HTR-8/SVneo (cell line): ENCODE measurements at places on chromosomes 12 and 14.

GRCh38 chr12:58434726-58435125 is 485.6 kb downstream of the LRIG3 start:
- no peak for DNase-seq

GRCh38 chr12:21428241-21428640 is 9.2 kb upstream of the PYROXD1 start:
- no peak for DNase-seq

GRCh38 chr14:68604361-68604730 is 188.5 kb downstream of the ZFP36L1 start:
- DNase-seq: no peak

DNA sequence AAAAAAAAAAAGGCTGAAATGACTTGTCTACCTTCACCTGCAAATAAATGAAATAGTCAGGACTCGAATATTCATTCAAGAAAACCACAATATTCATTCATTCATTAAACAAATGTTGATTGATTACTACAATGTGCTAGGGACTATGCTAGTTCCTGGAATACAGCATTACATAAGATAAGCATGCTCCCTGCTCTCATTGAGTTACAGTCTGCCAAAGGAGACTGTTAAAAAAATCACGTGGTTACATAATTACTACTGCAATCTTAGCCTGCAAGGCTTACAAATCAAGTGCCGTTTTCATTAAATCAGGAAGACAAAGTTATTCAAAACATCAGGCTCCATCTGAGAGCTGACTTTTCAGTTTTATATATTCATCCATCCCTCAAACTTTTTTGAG is 70.4 kb upstream of the RIC8B start:
- DNase-seq: no peak

GRCh38 chr12:8677362-8677761 is 14.7 kb upstream of the MFAP5 start:
- DNase-seq: no peak

DNA sequence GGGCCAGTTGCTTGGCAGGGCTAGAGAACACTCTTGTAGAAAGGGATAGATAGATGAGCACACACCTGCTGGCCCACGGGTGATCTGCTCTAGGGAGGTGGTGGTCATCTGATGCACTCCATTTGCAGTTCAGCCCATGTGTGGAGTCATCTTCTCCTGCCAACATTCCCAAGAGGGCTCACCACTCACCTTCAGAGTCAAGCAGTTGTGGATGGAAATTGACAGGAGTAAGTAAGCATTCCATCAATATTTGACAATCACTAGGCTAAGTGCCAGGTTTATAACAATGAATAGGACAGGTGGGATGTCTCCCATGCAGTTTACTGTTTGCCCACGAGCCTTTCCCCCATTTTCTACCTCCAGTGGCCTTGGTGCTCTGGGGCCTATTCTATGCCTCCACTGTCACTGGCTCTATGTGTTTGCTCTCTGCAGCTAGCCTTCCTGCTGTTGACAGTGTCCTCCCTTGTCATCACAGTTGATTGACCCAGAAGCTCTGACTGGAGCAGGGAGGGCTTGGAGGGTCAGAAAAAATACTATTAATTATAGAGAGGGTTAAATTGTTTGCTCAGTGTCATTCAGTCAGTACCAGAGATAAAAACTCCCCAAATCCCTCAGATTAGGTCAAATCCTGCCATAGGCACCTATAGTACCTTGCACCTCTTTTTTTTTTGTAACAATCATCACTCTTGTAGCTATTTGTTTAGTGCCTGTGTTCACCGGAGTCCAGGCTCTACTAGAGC is 134.6 kb upstream of the PZP start:
- no peak for DNase-seq

GRCh38 chr14:31505411-31505810 is 17.6 kb upstream of the GPR33 start:
- DNase-seq: no peak

DNA sequence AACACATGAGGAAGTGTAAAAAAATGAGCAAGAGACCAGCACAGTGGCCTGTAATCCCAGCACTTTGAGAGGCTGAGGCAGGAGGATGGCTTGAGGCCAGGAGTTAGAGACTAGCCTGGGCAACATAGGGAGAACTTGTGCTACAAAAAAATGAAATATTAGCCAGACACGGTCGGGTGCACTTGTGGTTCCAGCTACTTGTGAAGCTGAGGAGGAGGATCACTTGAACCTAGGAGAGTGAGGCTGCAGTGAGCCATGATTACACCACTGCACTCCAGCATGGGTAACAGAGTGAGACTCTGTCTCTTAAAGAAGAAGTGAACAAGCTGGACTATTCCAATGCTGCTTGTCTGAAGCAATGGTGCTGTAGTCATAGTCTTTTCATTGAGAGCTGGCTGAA is 36.3 kb upstream of the MAP3K9 start:
- no peak for DNase-seq

GRCh38 chr14:89186856-89187376 is 230.1 kb downstream of the FOXN3 start:
- DNase-seq: no peak

DNA sequence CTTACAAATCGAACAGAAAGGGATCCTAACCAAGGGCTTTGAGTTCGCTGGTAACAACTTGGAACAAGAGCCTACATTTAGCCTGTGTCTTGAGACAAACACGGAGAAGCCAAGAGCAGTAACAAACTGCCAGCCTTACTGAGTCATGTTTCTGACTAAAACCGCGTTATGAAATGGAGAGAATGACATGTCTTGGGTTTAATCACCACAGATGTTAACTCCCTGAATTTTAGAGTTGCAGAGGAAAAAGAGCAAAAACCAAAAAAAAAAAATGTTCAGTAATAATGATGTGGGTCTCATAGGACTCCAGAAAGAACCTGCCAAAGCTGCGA is 1.0 kb downstream of the BLTP3B start:
- DNase-seq: peak; percentile 53

DNA sequence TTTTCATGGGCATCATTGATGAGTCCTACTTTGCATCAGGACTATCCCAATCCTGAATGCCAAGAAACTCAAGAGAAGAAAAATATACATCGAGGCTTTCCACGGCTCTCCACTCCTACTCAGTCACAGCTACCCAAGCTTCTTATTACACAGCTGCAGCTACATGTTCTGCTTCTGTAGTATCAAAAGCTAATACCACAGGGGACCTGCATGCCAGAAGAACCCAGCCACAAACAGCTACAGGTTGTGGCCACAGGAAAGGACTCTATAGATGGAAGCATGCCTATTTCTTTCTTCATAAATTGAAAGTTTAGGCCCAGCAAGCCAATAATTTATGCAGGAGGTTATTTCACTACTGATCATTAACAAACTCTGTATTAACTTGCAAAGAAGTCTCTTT is 209.7 kb upstream of the EGLN3 start:
- DNase-seq: no peak

- no peak for DNase-seq
These were observed 199.2 kb downstream of the MSRB3 start for GRCh38 chr12:65477721-65478120.

- DNase-seq: no peak
These were observed 4.2 kb downstream of the TBK1 start for GRCh38 chr12:64456119-64456518.

DNA sequence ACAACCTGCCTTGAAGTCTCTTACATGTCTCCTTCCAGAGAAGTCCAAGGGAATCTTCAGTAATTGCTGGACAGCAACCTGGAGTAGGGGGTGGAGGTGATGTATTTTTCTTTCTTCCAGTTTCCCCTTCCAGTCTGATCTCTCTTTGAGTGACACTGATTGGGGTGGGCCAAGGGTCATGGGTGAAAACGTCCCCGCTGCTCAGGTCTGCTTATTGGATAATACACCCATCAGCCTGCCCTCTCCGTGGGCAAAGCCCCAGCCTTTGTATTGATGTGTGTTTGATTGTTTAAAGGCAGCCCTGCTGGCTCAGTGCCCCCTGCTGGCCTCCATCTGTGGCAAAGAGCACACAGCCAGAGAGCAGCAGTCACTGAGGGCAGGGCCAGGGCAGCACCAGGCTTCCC is 35.7 kb upstream of the ATP2A2 start:
- DNase-seq: no peak

- no peak for DNase-seq
These were observed 80.6 kb upstream of the DICER1 start for GRCh38 chr14:95237958-95238340.

GRCh38 chr12:100031836-100032235 is 47.1 kb upstream of the ANKS1B start:
- DNase-seq: no peak

- DNase-seq: no peak
These were observed 107.6 kb upstream of the EGLN3 start for GRCh38 chr14:34058510-34058909.

DNA sequence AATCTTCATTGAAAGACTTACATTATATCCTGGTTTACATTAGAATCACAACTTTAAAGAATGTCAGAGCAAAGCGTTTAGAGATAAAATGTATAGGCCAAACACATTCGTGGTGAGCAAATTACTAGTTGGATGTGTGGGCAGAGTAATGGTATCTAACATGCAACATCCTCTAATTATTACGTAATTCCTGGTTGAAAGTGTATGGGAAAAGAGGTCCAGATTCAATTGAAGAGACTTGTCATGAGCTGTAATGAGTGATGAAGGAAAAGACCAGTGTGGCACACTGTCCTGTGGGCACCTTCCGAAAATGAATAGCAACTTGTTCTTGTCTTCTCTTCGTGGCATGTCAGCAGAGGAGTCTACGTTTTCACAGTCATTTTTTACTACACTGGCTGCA is 192.8 kb downstream of the LRIG3 start:
- DNase-seq: no peak

DNA sequence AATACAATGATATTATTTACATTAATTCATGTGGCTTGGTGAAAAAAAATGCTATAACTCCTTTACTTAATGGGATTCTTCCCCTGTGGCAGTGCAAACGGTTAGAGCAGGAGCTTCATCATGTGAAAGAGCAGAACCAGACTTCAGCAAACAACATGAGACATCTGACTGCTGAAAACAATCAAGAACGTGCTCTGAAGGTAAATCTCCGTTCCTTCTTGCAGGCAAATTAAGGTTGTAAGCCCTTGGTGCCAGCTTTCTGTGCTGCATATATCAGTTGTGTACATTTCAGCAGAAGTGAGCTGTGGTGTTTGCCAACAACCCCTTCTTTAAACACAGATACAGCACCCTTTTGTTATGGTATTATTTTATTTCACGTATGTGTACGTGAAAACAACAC is 171.7 kb downstream of the MIPOL1 start:
- no peak for DNase-seq

DNA sequence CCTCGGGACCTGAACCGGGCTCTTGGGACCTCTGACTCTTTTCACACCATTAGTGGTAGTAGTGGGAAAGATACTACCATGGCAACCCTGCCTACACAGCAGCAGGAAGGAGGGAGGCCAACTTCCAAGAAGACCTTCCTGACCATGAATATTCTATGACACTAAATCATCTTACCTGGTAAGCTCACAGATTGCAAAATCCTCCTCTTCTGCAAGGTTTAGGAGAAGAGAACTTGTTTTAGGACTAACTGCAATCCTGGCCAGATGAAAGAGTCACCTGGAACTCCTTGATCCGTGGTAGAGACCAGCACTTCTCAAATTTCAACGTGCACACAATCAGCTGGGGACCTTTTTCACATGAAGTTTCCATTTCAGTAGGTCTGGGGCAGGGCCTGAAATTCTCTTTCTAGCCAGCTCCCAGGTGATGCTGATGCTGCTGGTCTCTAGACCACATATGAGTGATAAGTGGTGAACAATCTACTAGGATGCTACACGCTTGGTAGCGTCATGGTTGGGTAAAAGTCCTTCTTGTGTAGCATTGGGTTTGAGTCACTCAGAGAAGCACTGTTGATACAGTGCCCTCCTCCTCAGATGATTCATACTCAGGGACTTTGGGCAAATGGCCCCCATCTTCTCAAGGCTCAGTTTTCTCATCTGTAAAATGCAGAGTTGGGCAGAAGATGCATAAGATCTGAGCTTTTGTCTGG is 35.6 kb upstream of the FICD start:
- DNase-seq: no peak

GRCh38 chr12:98224584-98225221 is 290.7 kb upstream of the TMPO start:
- no peak for DNase-seq

GRCh38 chr14:104107611-104108569 is 22.4 kb downstream of the ASPG start:
- DNase-seq: no peak

- no peak for DNase-seq
These were observed 2.3 kb downstream of the TM9SF1 start for GRCh38 chr14:24192933-24193332.

GRCh38 chr12:113247123-113248050 is 26.1 kb downstream of the TPCN1 start:
- DNase-seq: no peak

DNA sequence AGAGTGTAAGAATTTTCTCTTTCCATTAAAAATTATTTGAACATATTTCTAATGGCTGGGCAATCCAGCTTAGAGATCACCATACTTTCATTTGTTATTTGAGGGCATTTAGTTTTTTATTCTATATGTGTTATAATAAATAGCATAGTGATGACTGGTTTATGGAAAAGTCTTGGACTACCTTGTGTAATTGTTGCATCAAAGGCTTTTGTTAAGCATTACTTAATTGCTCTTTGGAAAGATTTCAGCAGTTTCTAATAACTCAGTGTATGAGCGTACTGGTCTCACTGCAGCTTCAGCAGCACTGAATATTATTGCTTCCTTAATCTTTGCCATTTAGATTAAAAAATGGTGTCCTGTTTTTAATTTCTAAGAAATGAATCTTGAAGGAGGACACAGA is 22.8 kb downstream of the TMEM19 start:
- DNase-seq: no peak

GRCh38 chr12:26857465-26858176 is 24.6 kb upstream of the ITPR2 start:
- DNase-seq: no peak

- DNase-seq: no peak
These were observed 389.8 kb downstream of the NUAK1 start for GRCh38 chr12:105748806-105749600.

GRCh38 chr14:28652782-28653181 is 113.8 kb upstream of the FOXG1 start:
- no peak for DNase-seq

DNA sequence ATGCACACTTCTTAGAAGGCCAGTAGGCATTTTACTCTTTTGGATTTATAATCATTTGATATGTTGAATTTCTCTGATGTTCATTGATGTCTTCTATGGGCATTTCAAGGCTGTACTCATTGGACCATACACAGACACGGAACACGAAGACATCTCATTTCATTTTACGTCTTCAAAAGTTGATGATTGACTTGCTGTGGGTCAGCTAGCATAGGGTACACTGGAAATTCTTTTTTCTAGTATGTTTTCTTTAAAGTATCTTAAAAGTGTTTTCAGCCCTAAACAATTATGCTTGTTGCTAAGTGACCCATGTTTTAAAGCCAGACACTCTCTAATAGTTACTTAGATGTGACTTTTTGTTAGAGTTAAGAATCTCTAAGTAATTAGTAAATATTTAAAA is 16.3 kb downstream of the TRHDE start:
- DNase-seq: no peak

- DNase-seq: no peak
These were observed 268.5 kb downstream of the FOXG1 start for GRCh38 chr14:29035134-29035533.

GRCh38 chr12:13805041-13805440 is 176.4 kb downstream of the GRIN2B start:
- no peak for DNase-seq

- no peak for DNase-seq
These were observed 45.4 kb downstream of the DUSP6 start for GRCh38 chr12:89306827-89307473.
